Left lobe of liver (tissue), 2 donors: ENCODE measurements at places on chromosomes 5 and 9.

DNA sequence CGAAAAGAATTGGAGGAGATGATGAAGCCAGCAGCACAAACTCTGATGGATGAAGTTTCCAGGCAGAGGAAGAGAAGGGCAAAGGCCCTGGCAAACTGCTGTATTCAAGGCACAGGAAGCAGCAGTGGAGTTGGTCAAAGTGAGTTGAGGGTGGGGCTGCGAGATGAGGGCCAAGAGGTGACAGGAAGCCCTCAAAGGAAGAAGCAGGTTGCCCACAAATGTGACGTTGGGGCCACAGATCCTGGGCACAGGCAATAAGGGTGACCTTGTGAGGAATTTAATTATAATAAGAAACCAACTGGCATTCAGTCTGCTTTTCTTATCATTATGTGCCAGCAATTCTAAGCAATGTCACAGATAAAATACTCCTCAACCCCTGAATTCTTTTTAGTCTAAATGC lies 261.8 kb downstream of the CTNND2 start:
- no peak for DNase-seq

- no peak for DNase-seq
These were observed 17.4 kb upstream of the ARSI start for GRCh38 chr5:150320044-150320613.

DNA sequence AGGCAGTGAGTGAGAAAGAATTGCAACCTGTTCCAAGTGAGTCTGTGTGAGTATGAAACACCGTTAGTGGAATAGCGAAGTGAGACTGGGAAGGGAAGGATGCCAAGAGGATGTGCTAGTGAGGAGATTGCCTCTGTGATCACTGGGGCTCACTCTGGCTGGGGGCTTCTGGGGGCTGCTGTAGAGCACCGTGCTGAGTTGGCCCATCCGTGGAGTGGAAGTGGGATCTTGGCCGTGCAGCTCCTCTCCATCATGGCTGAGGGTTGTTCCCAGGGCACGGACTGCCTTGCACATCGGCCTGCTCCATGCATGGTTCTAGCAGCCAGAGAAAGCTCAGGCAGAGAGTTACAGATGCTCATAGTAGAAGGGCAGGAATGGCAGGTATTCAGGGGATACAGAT lies 236.1 kb downstream of the AGTPBP1 start:
- no peak for DNase-seq

GRCh38 chr5:134477462-134478245 lies 47.8 kb upstream of the JADE2 start:
- DNase-seq = peak; percentile 23

- no peak for DNase-seq
These were observed 80.6 kb downstream of the RAD23B start for GRCh38 chr9:107363516-107364152.

- DNase-seq = no peak
These were observed 53.7 kb upstream of the VLDLR start for GRCh38 chr9:2567922-2568321.
